Chondrocyte (in vitro differentiated cells): ENCODE measurements at places on chromosomes 1 and 21. TPM values are rescaled to one million over a fixed set of nuclear protein-coding genes. Genes with fewer than 3 reads are reported as not detected.

Gene TDRD5
- total RNA-seq: not detected in 3 replicates

Gene TGFB2
- 140 to 237 TPM (median 226 TPM) in 3 replicates for total RNA-seq

Gene GGPS1
- total RNA-seq: 39.1 to 44.5 TPM (median 39.4 TPM) in 3 replicates

Gene KRTAP19-8
- not detected in 3 replicates for total RNA-seq

Gene PDZK1IP1
- not detected in 3 replicates for total RNA-seq

Gene RIPPLY3
- 0.21 to 0.37 TPM in 2 of 3 replicates, not detected in the other for total RNA-seq

Gene GPR153
- 4.2 to 5.8 TPM (median 4.4 TPM) in 3 replicates for total RNA-seq

Gene NKAIN1
- total RNA-seq: 2.9 to 3.8 TPM (median 3.5 TPM) in 3 replicates

Gene PADI2
- total RNA-seq: 20.9 to 74.9 TPM (median 72.6 TPM) in 3 replicates

Gene LIN9
- 2.1 to 3.0 TPM (median 2.2 TPM) in 3 replicates for total RNA-seq

Gene OR2L8
- not detected in 3 replicates for total RNA-seq

Gene AQP10
- total RNA-seq: not detected in 3 replicates

Gene STIL
- 5.0 to 6.9 TPM (median 5.2 TPM) in 3 replicates for total RNA-seq

Gene AMY2B
- 2.4 to 8.8 TPM (median 2.6 TPM) in 3 replicates for total RNA-seq

Gene AKR7A3
- total RNA-seq: 0.45 to 1.5 TPM (median 0.51 TPM) in 3 replicates

Gene CADM3
- 0.15 to 0.35 TPM (median 0.22 TPM) in 3 replicates for total RNA-seq

Gene UBL4B
- total RNA-seq: not detected in 3 replicates

Gene ANGPTL1
- 2.6 to 4.7 TPM (median 3.6 TPM) in 3 replicates for total RNA-seq

Gene PTPN7
- not detected in 3 replicates for total RNA-seq

Gene GPR37L1
- not detected in 3 replicates for total RNA-seq

Gene MCOLN2
- not detected in 3 replicates for total RNA-seq

Gene CCDC18
- 2.9 to 5.7 TPM (median 3.6 TPM) in 3 replicates for total RNA-seq

Gene RNF186
- total RNA-seq: not detected in 3 replicates

Gene TSACC
- total RNA-seq: not detected in 3 replicates

Gene KRTAP10-7
- not detected in 3 replicates for total RNA-seq

Gene DMBX1
- total RNA-seq: not detected in 3 replicates

Gene ACTA1
- 0.27 to 3.6 TPM (median 3.5 TPM) in 3 replicates for total RNA-seq

Gene RIMS3
- total RNA-seq: 4.8 to 26.3 TPM (median 26.0 TPM) in 3 replicates

Gene NCMAP
- not detected in 3 replicates for total RNA-seq

Gene OR6N2
- not detected in 3 replicates for total RNA-seq

Gene CA6
- total RNA-seq: not detected in 3 replicates

Gene COPA
- total RNA-seq: 223 to 284 TPM (median 239 TPM) in 3 replicates

Gene LCE3E
- total RNA-seq: not detected in 3 replicates

Gene RXRG
- total RNA-seq: not detected in 3 replicates

Gene FCRL2
- total RNA-seq: not detected in 3 replicates

Gene STUM
- 0.27 to 0.67 TPM in 2 of 3 replicates, not detected in the other for total RNA-seq

Gene VASH2
- 2.3 to 2.8 TPM (median 2.8 TPM) in 3 replicates for total RNA-seq

Gene MAPKAPK2
- total RNA-seq: 66.6 to 88.0 TPM (median 87.9 TPM) in 3 replicates

Gene AADACL3
- total RNA-seq: not detected in 3 replicates

Gene OPRD1
- total RNA-seq: 0.10 to 0.22 TPM (median 0.15 TPM) in 3 replicates

Gene PRR9
- total RNA-seq: not detected in 3 replicates

Gene GBP6
- not detected in 3 replicates for total RNA-seq

Gene A3GALT2
- total RNA-seq: 0.27 TPM in 1 of 3 replicates, not detected in the others

Gene PIK3R3
- 21.1 to 36.3 TPM (median 23.4 TPM) in 3 replicates for total RNA-seq

Gene SH3D21
- 9.4 to 15.0 TPM (median 10.8 TPM) in 3 replicates for total RNA-seq

Gene TOE1
- total RNA-seq: 5.2 to 6.2 TPM (median 5.5 TPM) in 3 replicates

Gene PROK1
- total RNA-seq: not detected in 3 replicates

Gene LAX1
- total RNA-seq: 0.07 TPM in 1 of 3 replicates, not detected in the others

Gene AGTRAP
- total RNA-seq: 19.8 to 25.5 TPM (median 23.8 TPM) in 3 replicates

Gene GJA4
- 0.87 to 11.6 TPM (median 10.7 TPM) in 3 replicates for total RNA-seq

Gene TSPEAR
- total RNA-seq: 0.15 to 0.38 TPM in 2 of 3 replicates, not detected in the other

Gene OR10X1
- total RNA-seq: not detected in 3 replicates

Gene OR2T33
- total RNA-seq: not detected in 3 replicates

Gene CNR2
- total RNA-seq: not detected in 3 replicates

Gene REN
- not detected in 3 replicates for total RNA-seq

Gene LRRC71
- not detected in 3 replicates for total RNA-seq

Gene FALEC
- total RNA-seq: 1.2 TPM in 1 of 3 replicates, not detected in the others
